ENCODE measurements at places on chromosomes 4 and X.

DNA sequence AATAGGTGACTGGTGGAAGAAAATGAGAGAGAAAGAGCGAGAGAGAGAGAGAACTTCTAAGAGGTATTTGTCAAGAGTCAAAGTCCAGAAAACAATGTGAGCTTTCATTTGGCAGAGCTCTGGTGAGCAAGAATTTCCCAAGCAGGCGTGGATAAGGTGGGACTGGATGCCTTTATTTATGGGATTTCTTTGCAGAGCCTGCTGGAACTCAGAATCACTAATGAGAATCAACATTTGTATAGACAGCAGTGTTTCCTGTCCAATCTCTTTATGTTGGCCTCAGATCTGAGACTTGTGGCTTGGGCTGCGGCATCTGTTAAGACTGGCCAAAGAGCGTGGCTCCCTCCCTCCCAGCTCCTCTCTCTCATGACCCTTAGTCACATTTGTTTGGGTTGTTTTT lies 67.9 kb upstream of the TBL1X start:
- H3K27ac ChIP-seq: no peak overlapping the region
- no peaks in the 10 kb centered on the region for H3K4me1 ChIP-seq
- no peak for DNase-seq
- no peak overlapping the region for H3K4me3 ChIP-seq
- no peaks in the 10 kb centered on the region for H3K27me3 ChIP-seq
- no peaks in the 10 kb centered on the region for H3K36me3 ChIP-seq

DNA sequence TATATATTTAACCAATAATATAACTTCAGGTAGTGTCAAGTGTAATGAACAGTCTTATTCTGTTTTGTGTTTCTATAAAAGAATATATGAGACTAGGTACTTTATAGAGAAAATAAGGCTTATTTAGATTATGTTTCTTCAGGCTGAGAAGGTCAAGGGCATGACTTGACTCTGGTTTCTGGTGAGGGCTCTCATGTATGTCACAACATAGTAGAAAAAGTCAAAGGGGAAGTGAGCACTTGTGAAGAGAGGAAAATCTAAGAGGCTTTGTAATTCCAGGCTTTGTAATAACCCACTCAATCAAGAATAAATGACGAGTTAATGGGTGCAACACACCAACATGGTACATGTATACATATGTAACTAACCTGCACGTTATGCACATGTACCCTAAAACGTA lies 27.6 kb downstream of the PRR32 start:
- no peak for DNase-seq
- no peaks in the 10 kb centered on the region for H3K4me1 ChIP-seq
- no peak overlapping the region for H3K4me3 ChIP-seq
- H3K36me3 ChIP-seq: no peaks in the 10 kb centered on the region

DNA sequence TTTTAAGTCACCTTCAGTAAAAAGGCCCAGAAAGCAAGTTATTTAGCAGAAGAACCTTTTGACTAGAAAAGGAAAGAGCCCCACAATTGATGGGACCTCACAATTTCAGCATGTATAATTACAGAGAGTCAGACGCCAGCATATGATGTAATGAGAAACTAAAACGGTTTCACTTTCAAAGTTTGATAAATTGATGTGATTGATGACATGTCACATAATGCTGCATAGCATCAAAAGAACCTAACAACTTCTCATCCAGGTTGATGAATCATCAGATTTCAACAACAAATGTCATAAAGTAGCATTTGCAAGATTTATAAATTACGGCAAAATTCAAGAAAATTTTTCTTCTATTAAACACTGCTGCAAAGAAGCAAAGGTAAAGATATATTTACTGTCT lies 3.9 kb upstream of the GAR1 start:
- DNase-seq: no peak
- peaks cover 16% of the 10 kb centered on the region for H3K4me1 ChIP-seq
- no peaks in the 10 kb centered on the region for H3K27me3 ChIP-seq
- H3K27ac ChIP-seq: no peak overlapping the region
- H3K4me3 ChIP-seq: no peak overlapping the region

DNA sequence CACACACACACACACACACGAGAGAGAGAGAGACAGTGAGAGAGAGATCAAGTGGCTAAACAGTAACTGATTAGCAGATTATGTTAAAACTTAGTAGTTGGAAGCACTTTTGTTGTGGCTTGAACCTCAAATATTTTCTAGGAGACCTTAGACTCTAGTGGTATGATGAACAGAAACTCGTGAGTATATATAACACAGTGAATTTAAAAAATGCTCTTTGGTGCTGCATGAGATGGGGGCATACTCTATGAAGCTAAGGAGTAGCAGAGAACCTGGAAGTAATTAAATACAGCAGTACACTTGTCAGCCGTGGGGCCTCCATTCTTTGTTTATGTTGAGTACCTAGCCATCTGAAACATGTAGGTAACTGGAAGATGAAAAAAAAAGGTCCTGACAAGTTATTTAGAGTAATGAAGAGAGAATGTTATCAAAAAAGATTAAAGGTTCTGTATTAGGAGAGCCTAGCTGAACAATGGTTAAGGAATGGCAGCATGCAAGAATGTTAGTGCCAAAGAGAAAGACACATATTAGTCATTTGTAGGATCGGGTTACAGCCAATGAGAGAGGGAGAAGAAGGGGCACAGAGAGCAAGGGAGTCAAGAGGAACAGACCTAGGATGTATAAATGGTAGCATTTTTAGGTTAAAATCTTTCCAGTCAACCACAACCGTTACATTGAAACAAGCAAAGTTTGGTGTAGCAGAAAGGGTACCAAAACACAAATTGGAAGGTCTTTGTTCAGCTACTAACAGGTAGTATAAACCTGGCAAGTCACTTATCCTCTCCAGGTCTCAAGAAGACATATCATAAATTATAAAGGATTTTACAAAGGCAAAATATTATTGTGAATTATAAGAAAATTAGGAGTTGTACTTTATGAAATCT lies 316.7 kb upstream of the DIPK2B start:
- no peaks in the 10 kb centered on the region for H3K27me3 ChIP-seq
- no peak for DNase-seq
- H3K4me1 ChIP-seq: no peaks in the 10 kb centered on the region
- no peaks in the 10 kb centered on the region for H3K36me3 ChIP-seq
- H3K4me3 ChIP-seq: no peak overlapping the region

GRCh38 chr4:153295131-153295755 lies 49.2 kb upstream of the MND1 start:
- no peak overlapping the region for H3K4me3 ChIP-seq
- no peak overlapping the region for H3K27ac ChIP-seq
- no peak for DNase-seq
- no peaks in the 10 kb centered on the region for H3K27me3 ChIP-seq
- no peaks in the 10 kb centered on the region for H3K4me1 ChIP-seq

DNA sequence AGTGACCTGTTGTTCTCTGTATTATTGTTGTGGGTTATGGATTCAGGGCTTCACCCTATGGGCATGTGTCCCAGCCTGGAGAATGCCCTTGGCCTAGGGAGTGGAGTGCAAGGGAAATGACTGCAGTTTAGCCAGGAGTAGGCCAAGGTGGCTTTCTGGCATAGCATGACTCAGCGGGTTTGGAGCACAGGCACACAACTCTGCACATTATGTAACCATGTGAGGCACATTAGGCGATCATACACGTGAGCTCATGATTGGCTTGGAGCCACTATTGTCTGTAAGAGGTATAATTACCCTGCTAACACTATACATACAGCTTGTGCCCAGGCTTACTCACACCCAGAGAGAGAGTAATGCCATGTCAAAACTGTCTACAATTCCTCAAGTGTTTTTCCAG lies 35.1 kb upstream of the TACR3 start:
- H3K4me3 ChIP-seq: no peak overlapping the region
- H3K4me1 ChIP-seq: no peaks in the 10 kb centered on the region
- no peak overlapping the region for H3K27ac ChIP-seq
- no peaks in the 10 kb centered on the region for H3K36me3 ChIP-seq
- DNase-seq: no peak

DNA sequence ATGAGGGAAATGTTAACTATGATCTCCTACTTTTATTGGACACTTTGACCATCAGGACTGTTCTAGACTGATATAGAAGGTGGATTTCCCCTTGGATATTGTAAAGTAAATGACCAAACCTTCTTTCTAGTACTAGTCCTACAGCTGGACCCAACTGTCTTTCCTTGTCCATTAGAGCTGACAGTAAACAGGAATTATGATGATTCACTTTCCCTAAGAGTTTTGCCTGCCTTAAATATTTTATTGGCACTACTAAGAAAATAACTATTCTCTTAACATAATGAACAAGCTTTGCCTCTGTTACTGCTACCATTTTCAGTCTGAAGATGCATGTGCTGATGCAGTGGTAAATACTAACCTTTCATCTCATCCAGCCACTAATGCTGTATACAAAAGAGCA lies 915.4 kb downstream of the CENPC start:
- H3K4me1 ChIP-seq: no peaks in the 10 kb centered on the region
- H3K27me3 ChIP-seq: no peaks in the 10 kb centered on the region
- no peak for DNase-seq
- H3K36me3 ChIP-seq: no peaks in the 10 kb centered on the region
- no peak overlapping the region for H3K27ac ChIP-seq

GRCh38 chrX:19902110-19902509 lies 14.7 kb upstream of the SH3KBP1 start:
- H3K4me3 ChIP-seq: no peak overlapping the region
- no peaks in the 10 kb centered on the region for H3K27me3 ChIP-seq
- no peaks in the 10 kb centered on the region for H3K36me3 ChIP-seq
- H3K27ac ChIP-seq: no peak overlapping the region

DNA sequence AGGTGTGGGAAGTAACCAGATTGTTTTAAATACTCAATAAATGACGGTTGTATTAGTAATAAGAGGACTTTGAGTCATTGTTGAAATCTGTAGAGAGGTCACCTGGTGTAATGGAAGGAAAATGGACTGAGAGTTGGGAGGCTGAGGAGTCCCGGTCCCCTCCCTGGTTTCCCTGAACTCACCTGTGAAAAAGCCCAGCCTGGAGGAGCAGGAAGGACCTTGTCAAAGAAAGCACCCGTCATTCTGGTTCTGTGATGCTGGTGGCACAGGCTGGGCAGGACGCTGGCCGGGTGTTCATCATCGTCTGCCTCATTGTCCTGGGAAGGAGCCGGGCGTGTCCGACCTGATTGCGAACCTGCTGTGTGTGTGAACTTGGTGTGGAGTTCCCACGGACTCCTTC lies 70.8 kb downstream of the SORCS2 start:
- no peak overlapping the region for H3K4me3 ChIP-seq
- no peaks in the 10 kb centered on the region for H3K36me3 ChIP-seq
- DNase-seq: no peak
- peaks cover 59% of the 10 kb centered on the region for H3K27me3 ChIP-seq
- H3K4me1 ChIP-seq: no peaks in the 10 kb centered on the region

DNA sequence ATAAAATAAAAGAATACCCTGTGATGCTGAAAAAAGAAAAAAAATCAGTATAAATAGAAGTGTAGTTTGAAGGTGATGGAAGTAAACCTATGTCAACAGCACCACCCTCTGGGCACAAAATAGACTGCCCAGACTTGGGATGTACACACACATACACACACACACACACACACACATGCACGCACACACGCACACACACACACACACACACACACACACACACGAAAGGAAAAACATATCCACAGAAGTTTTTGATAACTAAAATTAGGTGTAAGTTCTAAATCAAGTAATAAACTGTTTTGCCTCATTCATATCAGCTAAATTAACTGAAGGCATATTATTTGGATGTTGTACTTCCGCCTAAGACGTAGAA lies 40.5 kb downstream of the ANXA5 start:
- DNase-seq: no peak
- H3K27me3 ChIP-seq: no peaks in the 10 kb centered on the region
- H3K36me3 ChIP-seq: no peaks in the 10 kb centered on the region

- H3K36me3 ChIP-seq: peaks cover 37% of the 10 kb centered on the region
- peaks cover 5% of the 10 kb centered on the region for H3K4me1 ChIP-seq
- no peak for DNase-seq
- peak overlapping the region; percentile 54 for H3K4me3 ChIP-seq
- H3K27me3 ChIP-seq: no peaks in the 10 kb centered on the region
Measured at GRCh38 chrX:51894697-51895336, 1.4 kb downstream of the MAGED1 start.

DNA sequence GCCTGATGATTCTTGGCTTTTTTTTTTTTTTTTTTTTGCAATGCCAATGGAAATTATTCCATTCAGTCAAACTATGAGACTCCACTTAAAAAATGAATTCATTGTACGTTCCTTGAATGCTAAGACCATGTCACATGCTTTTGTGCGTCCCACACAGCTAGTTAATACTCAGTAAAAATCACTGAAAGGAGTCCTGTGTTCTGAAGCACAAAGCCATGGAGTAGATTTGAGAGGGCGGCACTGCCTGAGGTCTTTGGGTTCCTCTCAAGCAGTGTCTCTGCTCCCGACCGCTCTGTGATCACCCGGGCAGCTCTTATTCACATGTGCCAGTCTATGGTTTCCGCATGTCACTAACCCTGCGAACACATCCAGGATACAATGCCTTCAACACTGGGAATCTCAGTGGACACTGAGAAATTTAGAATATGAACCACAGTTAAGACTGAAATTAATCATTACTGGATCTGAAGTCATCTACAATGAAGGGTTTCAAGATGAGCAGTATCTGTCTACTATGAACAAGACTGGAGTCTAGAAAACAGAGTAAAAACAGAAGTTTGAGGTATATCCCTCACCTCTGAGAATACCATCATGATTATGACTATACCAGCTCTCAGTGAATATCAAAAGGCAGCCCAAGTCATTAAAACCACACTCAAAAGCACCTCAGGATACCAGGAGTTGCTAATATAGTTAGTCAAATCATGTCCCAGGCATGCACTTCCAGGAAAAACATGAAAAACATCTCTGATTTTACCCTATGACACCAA lies 193.0 kb downstream of the MGST2 start:
- H3K27ac ChIP-seq: no peak overlapping the region
- no peaks in the 10 kb centered on the region for H3K36me3 ChIP-seq
- H3K4me1 ChIP-seq: peaks cover 5% of the 10 kb centered on the region
- no peak for DNase-seq

GRCh38 chr4:7166237-7166636 lies 26.1 kb upstream of the SORCS2 start:
- no peak overlapping the region for H3K4me3 ChIP-seq
- H3K27ac ChIP-seq: no peak overlapping the region
- no peaks in the 10 kb centered on the region for H3K36me3 ChIP-seq
- no peaks in the 10 kb centered on the region for H3K27me3 ChIP-seq
- H3K4me1 ChIP-seq: peaks cover 9% of the 10 kb centered on the region

DNA sequence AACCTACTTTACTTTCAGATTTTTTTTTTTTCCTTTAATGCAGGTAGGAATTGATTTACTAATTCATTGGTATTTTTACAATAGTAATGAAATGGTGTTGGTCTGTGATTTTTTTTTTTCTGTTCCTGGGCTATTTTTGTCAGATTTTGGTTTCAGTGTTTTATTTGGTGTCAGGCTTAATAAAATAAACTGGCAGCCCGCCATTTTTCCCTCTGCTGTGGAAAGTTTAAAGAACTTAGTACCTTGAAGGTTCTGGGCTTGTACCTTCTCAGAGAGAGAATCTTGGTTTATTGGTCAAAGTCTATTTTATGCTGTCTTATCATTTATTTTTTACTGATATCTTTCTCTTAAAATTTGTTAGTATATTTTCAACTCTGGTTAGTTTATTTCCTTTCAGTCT lies 64.0 kb upstream of the RHOH start:
- H3K27ac ChIP-seq: no peak overlapping the region
- no peak overlapping the region for H3K4me3 ChIP-seq
- H3K36me3 ChIP-seq: peaks cover 37% of the 10 kb centered on the region
- DNase-seq: no peak
- H3K27me3 ChIP-seq: no peaks in the 10 kb centered on the region
- no peaks in the 10 kb centered on the region for H3K4me1 ChIP-seq

Data from spleen (tissue), 13 donors.